ENCODE measurements at places on chromosomes 2 and 18.

DNA sequence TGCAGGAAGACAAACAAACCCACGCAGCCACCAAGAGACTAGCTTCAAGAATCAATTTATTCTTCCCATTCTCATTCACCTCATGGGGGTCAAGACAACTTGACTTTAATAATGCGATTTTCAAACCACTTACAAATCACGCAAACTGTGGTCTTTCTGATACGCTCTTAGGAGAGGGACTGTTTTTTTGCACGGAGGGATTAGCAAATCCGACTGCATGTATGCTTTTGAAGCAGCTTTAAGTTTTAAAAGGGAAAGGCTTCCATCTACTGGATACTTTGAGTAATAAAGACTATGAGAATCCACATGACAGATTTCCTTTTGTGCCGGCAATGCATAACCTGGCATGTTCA is 322.9 kb upstream of the KCNJ3 start:
- DNase-seq = no peak

DNA sequence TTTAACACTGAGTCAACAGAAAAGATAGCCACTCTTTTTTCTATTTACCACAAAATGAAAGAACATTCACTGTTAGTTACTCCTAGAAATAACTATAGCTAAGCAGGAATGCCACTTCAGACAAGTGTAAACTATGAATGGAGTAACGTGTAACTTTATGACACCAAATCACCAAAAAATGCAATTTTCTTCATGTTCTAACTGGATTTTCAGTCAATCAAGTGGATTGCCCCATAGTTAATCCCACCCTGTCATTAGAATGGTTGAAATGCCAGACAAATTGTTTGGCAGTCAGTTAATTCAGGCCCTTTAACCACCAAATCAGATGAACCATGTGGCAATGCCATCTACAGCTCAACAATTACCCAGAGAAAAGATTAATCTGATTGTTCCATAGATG is 9.9 kb downstream of the EPHA4 start:
- DNase-seq = no peak

DNA sequence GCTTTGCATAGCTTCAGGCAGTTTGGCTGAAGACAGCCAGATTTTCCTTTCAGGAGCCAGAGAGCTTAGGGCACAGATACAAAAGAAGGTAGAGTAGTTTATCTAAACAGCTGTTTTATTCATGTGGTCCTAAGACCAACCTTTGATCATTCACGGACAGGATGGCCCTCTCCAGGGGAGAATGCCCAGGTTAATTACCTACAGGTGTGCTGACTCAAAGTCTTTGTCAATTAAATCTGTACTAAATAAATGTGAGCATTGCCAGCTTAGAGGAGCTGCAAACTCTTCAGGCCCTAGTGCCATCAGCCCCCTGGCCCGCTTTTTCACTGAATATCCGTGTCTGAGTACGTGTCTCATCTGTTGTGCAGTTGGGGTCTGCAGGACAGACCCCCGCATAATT is 554.7 kb downstream of the NUP35 start:
- DNase-seq = no peak

DNA sequence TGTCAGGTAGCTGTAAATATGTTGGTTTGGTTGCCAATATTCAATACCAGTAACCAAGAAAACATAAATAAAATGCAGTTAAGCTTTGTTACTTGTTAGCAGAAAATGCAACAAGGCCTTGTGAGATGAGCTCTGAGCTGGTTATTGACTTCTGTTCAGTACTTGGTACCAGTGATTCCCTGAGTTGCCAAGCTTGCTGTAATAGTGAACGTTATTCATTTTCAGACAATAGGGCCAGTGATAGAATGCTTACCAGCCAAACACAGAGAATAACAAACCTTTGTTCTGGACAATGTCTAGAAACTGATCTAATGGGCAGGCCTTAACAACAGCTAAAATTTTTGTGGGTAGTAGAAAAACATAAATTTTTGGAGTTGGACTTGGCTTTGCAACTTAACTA is 29.5 kb downstream of the RASGRP3 start:
- DNase-seq = no peak

DNA sequence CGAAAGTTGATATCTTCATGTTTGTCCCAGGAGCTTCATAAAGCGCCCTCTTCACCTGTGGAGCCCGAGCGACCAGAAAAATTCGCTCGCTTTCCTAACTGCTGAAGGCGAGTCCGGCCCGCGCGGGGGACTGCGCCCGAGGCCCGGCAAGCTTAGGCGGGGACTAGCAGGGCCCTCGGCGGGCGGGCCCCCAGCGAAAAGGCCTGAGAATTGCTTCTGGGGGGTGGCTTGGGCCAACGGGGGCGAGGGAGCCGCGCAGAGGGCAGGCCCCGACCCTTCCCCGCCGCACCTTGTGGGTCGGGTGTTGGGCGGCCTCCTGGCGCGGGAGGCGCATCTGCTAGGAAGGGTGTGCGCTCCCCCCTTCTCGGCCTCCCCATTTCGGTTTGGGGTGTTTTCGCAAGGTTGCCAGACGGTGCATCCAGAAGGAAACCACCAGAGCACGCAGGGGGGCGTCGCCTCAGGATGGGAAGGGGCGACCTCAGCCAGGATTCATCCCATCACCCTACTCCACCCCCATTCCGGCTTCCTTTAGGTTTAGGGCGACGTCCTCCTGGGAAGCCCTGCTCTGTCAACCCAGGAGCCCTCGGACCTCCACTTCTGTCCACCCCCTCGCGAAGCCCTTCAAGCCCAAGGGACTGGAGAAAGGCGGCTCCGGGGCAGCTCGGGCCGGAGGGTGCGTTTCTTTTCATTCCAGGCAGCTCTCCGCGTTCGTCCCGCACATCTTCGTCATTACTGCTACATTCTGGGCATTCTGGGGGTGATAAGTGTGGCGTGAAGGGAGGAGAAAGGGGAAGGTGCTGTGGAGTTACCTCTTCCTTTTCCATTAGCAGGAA is 9.1 kb downstream of the SP9 start:
- DNase-seq = no peak

DNA sequence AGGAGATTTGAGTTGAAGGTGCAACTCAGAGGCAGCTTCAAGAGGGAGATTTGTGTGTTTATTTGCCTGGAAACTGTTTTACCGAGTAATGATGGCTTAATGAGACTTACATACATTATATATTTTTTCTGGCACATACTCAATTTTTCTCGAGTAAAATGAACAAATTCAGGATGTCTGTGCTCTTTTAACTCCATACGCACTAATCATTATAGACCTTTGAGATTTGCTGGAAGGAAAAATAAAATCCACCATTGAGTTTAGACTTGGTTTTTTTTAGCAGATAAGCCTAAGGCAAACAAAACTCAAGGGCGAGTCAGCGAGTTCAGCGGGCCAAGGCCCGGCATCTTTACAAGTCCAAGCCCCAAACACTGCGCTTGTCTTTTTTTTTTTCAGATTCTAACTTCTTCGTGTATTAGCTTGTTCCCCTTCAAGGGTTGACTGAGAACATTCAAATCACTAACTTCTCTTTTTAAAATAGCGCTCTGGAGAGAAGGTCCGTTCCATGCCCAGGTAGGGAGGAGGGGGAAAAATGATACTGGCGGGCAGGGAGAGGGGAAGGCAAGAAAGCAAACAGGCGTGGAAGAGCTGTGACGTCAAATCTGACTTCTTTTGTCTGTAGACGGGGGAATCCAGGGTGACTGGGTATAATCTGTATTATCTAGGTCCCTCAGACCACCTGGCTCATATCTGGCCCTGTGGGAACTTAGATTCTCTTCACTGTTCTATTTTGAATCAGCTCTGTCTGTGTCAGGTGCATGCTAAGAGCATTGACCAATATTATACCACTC is 72.7 kb upstream of the MAP3K20 start:
- no peak for DNase-seq

DNA sequence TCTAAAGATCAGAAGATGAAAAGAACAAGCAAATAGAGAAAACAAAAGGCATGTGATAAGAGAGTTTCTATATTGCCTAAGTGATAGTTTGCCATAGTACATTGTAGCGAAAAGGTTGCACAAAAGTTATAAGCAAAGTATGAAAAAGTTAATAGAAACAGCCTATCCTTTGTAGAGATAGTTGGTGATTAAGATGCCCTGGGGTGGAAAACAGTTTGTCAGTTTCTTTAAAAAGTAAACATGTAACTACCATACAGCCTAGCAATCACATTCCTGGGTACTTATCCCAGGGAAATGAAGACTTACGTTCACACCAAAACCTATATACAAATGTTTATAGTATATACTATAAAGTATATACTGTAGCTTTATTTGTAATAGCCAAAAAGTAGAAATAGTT is 16.9 kb upstream of the DAPL1 start:
- no peak for DNase-seq

- peak; percentile 74 for DNase-seq
Measured at GRCh38 chr2:230668184-230668938, 44.3 kb upstream of the CAB39 start.

DNA sequence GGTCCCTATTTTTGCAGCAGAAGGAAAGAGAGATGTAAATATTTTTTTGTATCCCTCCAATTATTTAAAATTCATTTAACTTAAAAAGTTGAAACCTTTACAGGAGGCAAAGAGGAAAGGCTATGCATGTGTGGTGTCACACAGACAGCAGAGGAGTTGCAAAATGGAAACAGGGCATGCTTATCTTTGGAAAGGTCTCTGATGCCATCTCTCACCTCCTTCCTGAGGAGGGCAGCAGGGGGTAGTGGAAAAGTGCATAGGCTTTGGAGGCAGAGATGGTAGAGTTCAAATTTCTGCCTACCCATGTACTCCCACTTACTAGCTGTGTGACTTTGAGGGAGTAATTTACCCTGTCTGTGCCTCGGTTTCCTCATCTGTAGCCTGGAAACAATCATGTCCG is 99.6 kb upstream of the MCFD2 start:
- DNase-seq = no peak

DNA sequence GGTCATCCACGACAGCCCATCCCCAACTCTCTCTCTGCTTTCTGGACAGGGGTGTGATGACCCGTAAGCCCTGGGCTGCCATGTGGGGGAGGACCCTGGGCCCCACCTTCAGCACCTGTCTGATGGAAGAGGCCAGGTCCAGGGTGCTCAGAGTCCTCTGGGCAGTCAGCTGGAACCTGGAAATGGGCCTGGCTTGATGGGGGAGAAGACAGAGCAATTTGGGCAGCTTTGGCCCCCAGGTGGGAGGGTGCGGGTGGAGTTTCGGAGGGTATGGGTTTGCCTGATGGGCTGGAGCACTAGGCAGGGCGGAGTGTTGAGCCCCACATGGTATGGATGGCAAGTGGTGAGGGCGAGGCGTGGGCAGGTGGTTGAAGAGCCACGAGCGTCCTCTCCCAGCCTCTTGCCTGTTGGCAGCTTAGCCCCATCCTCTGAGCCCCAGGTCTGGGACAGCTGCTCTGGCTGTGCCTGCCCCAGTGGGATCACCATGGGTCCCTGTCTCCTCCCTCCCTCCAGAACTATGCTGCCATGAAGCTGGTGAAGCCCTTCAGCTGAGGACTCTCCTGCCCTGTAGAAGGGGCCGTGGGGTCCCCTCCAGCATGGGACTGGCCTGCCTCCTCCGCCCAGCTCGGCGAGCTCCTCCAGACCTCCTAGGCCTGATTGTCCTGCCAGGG is 232.7 kb downstream of the DYSF start:
- DNase-seq = no peak

- no peak for DNase-seq
Measured at GRCh38 chr2:236172255-236173035, 4.3 kb upstream of the GBX2 start.

DNA sequence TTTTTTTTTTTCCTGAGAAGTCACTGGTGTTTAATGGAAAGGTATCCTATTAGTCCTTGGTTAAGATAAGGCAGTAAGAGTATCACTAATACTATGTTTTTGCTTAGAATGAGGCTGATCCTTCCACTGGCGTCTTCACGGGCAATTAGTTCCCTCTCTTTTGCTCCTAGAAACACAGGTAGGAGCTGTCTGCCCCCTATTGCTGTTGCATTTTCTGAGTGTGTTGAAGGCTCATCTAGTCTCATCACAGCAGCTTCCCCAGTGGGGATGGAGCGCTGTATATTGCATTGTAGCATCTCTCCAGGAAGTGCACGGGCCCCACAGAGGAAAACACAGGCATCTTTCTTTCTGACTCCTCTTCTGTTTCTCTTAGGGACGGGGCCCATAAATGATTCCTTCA is 145.0 kb downstream of the NAPG start:
- DNase-seq = no peak

GRCh38 chr2:8022908-8023640 is 658.8 kb upstream of the ID2 start:
- no peak for DNase-seq

DNA sequence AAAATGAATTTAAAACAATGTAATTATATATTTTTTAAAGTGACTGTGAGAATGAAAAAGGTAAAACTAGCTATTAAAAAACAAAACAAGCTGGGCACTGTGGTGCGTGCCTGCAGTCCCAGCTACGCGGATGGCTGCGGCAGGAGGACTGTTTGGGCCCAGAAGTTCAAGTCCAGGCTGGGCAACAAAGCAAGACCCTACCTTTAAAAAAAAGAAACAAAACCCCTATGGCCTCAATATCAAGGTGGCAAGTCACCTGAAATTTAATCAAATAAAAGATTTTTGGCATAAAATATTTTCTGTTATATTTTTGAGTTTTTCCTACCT is 46.9 kb upstream of the STRN start:
- no peak for DNase-seq

DNA sequence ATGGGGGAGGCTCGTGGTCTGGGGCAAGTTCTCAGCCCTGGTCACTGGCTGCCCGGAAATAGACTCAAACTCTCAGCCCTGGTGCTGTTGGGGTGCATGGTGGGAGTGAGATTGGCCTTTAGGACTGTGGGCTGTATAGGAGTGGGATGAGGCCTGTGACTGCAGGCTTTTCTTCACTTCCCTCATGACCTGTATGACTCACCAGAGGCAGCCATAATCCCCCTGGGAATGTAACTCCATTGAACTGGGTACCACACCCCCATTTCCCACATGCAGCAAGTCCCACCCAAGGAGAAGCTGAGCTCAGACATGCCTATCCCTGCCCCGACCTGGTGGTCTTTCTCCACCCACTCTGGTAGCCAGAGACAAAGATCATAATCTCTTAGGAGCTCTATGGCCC is 177.7 kb upstream of the OSR1 start:
- no peak for DNase-seq

DNA sequence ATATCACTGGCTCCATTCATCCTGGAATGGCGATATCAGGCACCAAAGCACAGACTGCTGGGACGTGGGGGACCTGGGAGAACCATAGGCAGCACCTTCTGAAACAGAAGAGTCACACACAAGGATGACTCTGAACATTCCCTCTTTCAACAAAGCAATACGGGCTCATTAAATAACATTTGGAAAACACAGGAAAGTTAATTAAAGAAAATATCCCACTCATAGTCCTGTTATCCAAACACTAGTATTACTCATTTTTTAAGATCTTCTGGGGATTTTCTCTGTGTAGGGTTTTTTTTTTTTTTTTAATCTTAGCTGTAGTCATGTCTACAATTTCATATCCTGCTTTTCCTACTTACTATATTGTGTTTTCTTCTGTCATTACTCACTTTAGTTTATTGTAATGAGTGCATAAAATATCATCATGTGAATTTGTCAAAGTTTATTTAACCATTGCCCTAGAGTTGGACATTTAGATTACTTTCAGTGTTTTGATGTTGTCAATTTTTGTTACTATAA is 70.0 kb upstream of the SP3 start:
- peak; percentile 39 for DNase-seq

- DNase-seq = no peak
Measured at GRCh38 chr2:195404651-195405050, 252.4 kb upstream of the SLC39A10 start.

- DNase-seq = peak; percentile 95
Measured at GRCh38 chr2:162243294-162243693, at the start of gene FAP. TSS of gene FAP (minus strand) at chr2:162243445. CDS start at chr2:162243327, 118 bp downstream.

GRCh38 chr2:108228537-108228936 is 11.2 kb upstream of the SULT1C3 start:
- DNase-seq = no peak

All from IMR-90 (cell line).